ENCODE measurements at places on chromosomes 16 and 17.

DNA sequence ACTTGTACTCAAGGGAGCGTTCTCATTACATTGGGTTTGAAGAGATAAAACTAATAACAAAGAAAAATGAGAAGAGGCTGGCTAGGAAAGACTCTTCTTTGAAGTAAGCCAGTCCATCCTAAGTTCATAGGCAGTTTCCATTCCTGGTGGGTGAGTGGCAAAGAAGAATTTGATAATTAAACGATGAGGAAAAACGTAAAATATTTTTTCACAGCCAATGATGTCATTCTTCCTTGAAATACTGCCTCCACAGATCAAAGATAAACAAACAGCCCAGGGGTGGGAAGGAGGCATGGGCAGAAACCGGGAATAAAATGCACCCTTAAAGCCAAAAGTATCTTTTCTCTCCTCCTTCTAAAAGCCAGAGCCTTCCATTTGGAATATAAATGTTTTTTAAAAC, 346.6 kb downstream of the PMP22 start:
- no peak for DNase-seq

GRCh38 chr16:65523283-65523944, 401.6 kb upstream of the CDH11 start:
- no peak for DNase-seq

DNA sequence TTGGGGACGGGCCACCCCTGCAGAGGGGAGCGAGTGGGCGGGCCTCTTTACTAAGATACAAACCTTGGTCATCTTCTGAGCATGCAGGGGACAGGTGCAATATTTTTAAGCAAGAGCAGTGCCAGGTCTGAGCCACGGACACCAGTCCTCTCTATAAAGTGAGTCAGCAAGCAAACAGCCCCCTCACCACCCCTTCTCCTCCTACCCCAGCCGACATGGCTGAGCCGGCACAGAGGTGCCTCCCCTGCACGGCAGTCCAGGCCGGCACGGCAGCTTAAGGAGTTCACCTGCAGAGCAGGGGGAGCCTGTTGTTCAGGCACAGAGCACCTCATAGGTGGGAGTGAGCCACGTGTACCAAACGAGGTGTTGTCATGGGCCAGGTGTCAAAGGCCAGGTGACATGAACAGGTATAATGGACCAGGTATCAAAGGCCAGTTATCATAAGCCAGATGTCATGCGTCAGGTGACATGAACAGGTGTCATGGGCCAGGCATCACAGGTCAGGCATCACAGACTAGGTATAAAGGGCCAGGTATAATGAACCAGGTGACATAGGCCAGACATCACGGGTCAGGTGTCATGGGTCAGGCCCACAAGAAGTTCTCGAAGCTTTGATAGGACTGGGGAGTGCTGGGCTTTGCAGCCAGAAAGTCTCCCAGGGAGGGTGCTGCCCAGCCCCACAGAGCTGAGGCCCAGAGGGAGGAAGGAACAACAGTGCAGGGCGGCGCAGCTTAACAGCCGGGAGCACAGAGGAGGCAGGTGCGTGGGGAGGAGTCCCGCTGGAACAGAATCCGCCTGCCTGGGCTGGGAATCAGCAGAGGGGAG, 42.6 kb upstream of the ZNF469 start:
- DNase-seq, result peak; percentile 29

GRCh38 chr17:75146592-75146991, 7.7 kb downstream of the JPT1 start:
- DNase-seq, result no peak

- DNase-seq, result no peak
Measured at GRCh38 chr16:4552541-4552940, 3.6 kb upstream of the C16orf96 start.

DNA sequence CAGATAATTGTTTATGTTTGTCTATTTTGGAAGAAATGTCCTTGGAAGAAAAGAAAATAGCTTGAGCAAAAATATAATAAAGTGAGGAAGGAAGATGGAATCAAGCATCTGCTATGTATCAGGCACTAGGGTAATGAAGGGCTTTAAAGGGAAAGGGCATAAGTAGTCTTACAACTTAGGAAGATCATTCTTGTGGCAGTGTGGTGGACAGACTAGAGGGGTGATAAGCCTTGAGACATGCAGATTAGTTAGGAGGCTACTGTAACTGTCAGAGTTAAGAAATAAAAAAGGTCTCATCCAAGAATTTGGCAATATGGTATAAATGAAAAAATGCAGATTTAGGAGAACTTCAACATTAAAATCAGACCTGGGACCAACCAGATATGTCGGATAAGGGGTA, 14.9 kb downstream of the FAM222B start:
- no peak for DNase-seq

DNA sequence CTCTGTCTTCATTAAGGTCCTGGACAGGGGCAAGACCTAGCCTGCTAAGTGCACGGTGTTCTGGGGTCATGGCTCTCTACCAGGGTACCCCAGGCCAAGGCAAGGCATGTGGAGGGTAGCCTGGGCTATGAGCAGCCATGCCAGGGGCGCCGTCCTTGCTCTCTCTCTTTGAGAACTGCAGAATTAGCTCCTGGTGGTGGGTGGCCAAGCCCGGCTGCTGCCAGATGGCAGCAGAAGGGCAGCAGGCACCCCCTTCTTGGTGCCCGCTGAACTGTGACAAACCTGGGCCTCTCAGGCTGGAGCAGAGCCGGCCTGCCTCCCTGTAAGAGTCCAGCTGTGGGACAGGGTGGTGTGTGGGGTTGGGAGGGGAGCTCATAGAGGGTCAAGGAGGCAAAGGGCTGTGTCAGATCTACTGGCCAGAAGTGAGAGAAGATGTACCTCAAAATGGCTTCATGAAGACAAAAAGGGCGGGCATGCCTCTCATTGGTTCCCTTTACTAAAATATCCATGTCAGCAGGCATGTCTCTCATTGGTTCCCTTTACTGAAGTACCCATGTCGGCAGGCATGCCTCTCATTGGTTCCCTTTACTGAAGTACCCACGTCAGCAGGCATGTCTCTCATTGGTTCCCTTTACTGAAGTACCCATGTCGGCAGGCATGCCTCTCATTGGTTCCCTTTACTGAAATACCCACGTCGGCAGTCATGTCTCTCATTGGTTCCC, 81.7 kb upstream of the SDK2 start:
- no peak for DNase-seq

GRCh38 chr16:22296225-22297113, 740 bp upstream of the POLR3E start:
- no peak for DNase-seq

DNA sequence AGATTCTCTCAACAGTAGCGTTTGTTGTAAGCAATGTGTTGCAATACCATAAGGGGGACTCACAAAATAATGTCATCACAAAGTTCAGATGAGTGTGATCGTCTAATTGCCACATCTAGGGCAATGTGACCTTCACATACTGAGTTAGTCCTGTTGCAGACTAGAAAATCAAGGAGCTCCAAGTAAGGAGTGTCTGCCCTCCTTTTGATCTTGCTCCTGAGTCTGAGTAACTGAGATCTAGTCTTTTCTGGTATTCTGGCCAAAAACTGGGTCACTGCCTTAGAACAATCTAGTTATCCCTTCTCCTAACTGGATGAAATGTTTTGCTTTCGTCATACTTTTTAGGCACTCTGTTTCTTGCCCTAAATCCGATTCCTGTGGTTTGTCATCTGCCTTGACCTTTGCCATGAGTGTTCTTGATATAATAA, 712.1 kb downstream of the CDH11 start:
- no peak for DNase-seq

GRCh38 chr17:17388657-17389496, 85.7 kb downstream of the NT5M start:
- no peak for DNase-seq

DNA sequence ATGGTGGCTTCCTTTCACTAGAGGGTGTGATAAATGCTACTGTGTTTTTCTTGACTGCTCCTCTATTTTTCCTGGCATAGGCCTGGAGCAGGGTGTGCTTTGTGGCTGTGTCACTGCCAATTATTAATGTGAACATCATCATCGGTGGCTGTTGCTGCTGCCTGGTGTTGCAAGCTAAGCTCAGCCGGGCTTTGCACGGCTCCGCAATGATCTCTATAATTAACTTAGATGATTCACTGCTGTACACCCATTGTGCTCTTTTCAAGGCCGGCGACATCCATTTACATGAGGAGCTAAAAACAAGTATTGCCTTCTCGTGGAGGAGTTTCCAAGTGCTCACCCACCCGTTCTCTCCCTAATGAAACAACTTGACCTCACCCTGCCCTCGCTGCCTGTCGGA, 160.1 kb upstream of the IRX3 start:
- no peak for DNase-seq

DNA sequence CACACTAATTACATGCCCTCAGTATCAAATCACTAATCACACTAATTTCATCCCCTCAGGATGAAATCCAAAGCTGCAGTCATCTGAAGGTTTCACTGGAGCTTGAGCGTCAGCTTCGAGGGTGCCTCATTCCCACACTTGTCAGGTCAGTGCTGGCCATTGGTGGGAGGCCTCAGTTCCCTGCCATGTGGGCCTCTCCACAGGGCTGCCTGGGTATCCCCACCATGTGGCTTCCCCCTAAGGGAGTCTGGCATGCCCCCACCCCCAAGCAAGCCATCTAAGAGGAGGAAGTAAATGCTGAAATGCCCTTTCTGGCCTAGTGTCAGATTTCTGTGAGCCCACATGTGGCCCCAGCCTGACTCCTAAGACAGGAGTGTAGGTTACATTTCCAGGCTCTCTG, 78.6 kb upstream of the CDH5 start:
- DNase-seq, result no peak

GRCh38 chr17:59753522-59754467, 46.3 kb downstream of the VMP1 start:
- DNase-seq, result peak; percentile 55

DNA sequence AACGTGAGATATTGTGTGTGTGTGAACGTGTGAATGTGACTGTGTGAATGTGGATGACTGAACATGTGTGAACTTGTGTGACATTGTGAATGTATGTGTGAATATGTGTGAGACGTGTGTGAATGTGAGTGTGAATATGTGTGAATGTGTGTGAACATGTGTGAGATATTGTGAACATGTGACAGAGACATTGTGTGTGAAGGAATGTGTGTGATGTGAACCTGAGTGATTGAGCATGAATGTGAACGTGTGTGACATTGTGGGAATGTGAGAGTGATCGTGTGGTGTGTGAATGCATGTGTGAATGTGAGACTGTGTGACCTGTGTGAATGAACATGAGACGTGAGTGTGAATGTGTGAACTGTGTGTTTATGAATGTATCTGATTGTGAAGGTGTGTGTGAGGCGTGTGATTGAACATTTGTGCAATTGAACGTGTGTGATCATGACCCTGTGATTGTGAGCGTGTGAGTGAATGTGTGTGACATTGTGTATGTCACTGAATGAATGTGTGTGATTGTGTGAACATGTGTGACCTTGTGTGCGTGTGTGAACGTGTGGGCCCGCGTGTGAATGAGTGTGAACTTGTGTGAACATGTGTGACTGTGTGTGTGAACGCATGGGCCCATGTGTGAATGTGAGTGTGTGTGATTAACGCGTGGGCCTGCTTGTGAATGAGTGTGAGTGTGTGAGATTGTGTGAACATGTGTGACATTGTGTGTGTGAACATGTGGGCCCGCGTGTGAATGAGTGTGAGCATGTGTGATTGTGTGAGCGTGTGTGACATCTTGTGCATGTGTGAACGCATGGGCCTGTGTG, 23.2 kb upstream of the GSE1 start:
- no peak for DNase-seq

DNA sequence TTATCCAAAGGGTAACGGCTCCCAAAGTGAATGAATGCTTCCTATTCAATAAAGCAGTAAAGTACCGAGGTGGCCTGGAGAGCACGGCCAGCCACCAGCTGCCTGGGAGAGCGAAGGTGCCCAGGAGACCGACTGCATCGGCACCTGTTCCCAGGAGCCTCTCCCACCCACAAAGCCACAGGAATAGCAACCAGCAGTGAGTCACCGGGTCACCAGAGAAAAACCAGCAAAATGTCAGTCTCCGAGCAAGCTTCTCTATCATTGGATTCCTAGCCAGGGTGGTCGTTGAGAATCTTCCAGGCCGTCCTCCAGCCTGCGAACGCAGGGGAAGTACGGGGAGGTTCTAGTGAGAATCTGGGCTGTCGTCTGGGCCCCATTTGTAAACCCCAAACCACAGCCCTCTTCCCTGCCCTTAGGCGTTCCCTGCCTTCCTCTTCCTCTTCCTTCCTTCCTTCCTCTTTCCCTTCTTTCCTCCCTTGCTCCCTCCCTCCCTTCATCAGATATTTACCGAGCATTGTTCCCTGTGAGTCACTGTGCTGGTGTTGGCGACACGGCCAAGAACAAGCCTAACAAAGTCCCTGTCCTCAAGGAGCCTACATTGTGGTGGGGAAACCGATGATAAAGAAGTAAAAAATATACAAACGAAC, 114.6 kb downstream of the SLC39A11 start:
- DNase-seq, result no peak

GRCh38 chr17:59558039-59558438, 7.4 kb upstream of the DHX40 start:
- DNase-seq, result no peak

- no peak for DNase-seq
Measured at GRCh38 chr16:8634991-8635736, 13.7 kb downstream of the METTL22 start.

DNA sequence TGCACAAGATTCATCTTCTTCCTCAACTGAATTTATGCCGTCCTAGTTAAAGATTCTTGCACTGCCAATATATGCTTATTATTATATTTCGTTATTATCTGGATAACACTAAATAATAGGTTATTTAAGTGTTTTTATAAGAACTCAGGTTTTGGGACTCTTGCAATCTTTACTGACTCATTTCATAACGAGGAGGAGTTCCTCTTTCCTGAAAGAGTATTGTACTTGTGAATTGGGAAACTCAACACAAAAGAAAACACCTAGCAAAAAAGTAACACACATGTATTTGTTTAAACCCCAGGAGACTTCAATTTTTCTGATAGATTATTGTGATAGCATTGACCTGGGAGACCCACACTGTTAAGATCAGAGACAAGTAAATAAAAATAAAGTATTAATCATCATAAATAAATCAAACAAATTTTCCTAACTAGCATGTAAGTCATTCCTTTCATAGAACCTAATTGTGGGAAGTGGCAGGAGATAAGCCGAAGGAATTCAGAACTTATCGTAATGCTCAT, 505.8 kb downstream of the KCNJ2 start:
- DNase-seq, result no peak

DNA sequence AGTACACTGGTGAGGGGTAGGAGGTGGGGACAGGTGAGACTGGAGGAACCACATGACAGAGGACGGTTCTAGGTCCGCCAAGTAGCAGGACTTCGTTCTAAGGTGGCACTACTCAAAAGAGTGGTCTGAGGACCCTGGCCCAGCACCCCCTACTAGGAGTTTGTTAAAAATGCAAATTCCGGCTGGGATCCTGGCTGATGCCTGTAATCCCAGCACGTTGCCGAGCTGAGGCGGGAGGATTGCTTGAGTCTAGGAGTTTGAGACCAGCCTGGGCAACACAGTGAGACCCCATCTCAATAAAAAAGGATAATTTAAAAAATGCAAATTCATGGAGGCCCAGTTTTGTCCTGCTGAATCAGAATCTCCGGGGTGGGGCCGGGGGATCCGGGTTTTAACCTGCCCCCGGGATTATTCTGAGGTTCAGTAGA, 59.1 kb downstream of the WSB1 start:
- DNase-seq, result no peak

GRCh38 chr17:15112846-15113617, 152.1 kb downstream of the PMP22 start:
- DNase-seq, result no peak
